ENCODE measurements at places on chromosomes 16 and 17.

- no peak for DNase-seq
Observed at GRCh38 chr17:10683853-10684252, 13.5 kb downstream of the SCO1 start.

DNA sequence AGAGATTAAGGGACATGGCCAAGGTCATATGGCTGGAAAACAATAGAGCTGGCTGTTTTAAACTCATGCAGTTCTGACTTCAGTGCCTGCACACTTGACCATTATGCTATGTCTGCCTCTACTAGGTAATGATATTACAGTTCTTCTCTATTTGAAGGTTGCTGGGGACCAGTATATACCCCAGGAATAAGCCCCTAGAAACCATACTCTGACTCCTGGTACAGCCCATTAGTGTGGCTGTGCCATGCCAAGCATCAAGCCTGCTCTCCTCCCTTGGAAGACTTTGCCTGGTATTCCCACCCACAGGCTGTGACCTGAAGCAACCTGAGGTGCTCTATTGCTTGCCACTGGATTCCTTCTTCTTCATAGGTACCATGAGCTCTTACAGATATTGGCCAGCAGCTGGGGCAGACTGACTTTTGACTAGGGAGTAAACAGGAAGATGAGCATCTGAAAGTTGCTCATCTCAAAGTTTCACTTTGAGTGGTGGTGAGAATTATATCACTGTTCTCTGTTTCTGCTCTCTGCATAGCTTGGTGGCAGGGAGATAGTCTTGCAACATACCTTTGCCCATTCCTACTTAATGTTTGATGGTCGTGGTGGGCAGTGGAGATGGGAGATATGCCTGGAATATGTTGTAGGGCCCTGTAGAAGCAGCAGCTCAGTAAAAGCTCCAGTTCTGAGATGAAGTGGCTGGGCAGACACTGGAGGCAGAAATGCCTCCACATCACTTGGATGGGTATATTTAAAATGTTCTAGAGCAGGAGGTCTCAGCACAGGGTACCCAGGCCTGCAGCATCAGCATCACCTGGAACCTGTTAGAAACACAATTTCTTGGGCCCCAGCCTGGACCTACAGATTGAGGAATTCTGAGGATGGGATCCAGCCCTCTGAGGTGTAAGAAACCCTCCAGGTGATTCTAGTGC lies 274.7 kb downstream of the HS3ST4 start:
- no peak for DNase-seq

DNA sequence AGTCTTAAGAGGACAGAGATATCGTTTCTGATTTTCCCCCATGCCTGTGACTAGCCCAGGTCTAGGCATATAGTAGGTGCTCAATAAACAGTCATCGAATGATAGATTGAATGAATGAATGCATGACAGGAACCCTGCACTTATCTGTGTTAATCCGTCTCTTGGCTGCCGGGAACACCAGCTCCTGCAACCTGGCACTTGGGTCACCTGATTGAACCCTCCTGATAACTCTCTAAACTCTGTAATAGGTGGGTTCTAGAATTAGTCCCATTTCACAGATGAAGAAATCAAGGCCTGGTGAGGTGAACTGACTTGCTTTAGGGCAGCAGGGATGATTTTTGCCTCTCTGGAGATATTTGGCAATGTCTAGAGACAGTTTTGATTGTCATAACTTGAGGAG lies 43.7 kb downstream of the ABCC1 start:
- DNase-seq: no peak

DNA sequence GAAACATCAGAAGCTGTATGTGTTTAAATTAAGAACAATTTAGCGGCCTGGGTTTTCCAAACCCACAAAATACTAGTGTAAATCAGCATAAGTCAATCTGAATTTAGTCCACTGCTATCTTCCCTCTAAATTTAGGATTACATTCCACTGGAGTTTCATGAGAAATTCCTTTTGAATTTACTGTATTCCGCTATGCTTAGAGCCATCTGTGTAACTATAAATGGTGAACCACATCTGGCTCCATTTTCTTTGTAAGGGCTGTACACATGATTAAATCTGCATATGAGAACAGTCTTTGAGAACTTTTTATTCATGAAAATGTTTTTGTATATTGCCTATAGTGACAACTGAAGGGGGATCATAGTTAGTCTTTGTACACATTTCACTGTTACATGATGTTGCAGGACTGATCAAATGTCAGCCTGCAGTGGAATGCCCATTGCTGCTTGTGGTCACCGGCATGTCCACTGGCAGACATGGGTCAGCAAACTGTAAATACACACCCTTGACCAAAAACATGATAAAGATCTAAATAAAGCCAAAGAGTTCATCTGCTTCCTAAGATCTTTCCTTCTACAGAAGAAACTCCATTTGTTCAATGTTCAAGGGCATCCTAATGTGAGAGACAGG lies 36.8 kb downstream of the RPGRIP1L start:
- no peak for DNase-seq

GRCh38 chr17:81346908-81347349 lies 48.3 kb upstream of the BAHCC1 start:
- no peak for DNase-seq

All from D721Med (cell line).